ENCODE measurements at places on chromosomes 5 and 9.

GRCh38 chr5:112253478-112254250 is 165.4 kb downstream of the EPB41L4A start:
- no peak for DNase-seq

DNA sequence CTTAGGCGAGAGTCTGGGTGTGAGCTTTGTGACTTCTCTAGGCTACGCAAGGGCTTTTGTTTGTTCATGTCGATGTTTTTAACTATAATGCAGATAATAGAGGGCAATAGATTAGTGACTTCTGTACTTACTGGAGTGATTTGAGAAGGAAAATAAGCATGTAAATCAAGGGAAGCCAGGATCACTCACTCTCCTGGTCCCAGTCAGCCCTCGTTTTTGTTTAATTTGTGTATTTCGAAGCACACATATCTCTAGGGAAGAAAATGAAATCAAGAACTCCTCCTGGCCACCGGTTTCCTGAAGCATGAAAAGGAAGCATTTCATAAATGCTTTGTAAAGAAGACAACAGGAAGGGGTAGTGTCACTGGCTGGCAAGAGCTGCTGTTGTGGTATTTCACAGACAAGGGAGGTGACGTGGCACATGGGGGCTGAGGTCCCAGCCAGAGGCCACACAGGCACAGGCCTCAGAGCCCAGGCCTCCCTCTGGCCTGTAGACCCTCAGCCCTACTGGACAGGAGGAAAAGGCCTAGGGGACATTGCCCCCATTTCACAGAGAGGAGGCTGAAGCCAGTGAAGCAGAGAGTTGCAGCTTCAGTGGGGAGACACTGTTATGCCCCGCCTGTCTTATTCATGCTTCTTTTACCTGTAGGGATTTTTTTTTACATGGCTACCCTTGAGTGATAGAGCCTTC is 34.1 kb downstream of the IRF1 start:
- no peak for DNase-seq

GRCh38 chr5:168464214-168464613 is 22.1 kb upstream of the RARS1 start:
- no peak for DNase-seq

GRCh38 chr5:159899067-159900049 is 16.9 kb upstream of the ADRA1B start:
- DNase-seq, result peak; percentile 65

GRCh38 chr5:80860924-80861613 is 99.1 kb upstream of the RASGRF2 start:
- peak; percentile 80 for DNase-seq

GRCh38 chr5:100407053-100407452 is 128.1 kb upstream of the FAM174A start:
- DNase-seq, result no peak

DNA sequence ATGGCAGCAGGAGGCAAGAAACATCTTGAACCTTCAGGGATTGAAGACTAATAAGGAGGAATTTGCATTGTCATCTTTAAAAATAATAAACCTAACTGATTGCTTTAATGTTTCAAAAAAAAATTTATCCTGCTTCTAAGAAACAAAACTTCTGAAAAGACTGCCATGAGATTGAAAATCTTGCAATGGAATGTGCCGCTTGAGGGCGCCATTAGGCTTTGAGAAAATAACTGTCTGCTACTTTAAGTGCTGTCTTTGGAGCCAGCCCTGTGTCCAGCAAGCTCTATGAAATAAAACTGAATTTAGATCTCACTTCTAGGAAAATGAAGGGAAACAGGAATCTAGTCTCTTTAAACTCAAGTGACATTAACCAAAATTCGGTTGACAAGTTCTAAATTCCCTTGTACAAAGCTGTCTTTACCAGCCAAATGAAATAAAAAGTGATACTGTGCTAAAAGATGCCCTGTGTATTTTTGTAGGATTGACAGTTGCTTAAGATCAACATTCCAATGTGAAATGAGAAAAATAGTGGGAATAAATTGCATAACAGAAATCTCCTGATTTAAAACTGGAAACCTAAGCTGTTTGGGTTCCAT is 79.4 kb downstream of the ESM1 start:
- no peak for DNase-seq

- no peak for DNase-seq
Observed at GRCh38 chr5:153399595-153399994, 90.9 kb upstream of the GRIA1 start.

DNA sequence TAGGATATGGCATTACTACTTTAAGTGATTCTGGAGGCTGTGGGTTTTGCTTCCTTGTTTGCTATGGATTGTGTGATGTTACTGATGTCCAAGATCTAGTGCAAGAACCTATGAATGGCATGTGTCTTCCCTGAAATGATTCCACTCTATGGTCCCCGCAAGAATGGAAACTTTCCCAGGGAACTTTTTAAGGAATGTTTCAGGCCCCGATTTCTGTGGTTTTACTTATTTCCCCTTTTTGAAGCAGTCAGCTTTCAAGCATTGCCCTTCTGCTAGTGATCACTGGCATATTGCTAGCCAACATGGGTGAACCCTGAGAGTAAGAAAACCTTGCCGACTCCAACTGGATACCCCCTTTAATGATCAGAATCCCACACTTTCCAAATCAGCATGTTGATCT is 26.6 kb upstream of the CD180 start:
- DNase-seq, result no peak

GRCh38 chr5:106875591-106876297 is 795.0 kb downstream of the EFNA5 start:
- DNase-seq, result no peak

- no peak for DNase-seq
Observed at GRCh38 chr5:144065786-144066185, 104.7 kb downstream of the YIPF5 start.

GRCh38 chr5:72203251-72203845 is 96.1 kb downstream of the MAP1B start:
- no peak for DNase-seq

DNA sequence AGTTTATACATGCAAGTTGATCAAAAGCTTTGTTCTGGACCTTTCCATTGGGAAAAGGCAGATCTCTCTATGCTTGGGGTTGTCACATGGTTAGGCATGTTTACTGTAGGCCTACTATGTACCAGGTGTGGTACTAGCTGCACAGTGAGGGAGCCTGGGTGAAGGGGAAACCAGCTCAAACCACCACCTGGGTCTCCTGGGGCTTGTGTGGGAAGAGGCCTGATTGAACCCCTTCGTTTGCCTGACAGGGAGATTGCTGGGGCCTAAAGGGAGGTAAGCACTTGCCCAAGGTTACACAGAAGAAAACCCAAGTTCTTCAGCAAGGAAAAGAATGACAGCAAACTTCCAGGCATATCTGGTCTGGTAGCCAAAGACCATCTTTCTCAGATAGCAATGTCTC is 145.9 kb downstream of the MELK start:
- DNase-seq, result no peak
